Activated CD4-positive, alpha-beta memory T cell treated with anti-CD3 and anti-CD28 coated beads, Interleukin-2, amount 10 ng/mL, durations not matched to agents 7 days and 5 days (primary cell): ENCODE measurements at places on chromosomes 2 and 18.

- no peak for DNase-seq
- no peaks in the 10 kb centered on the region for H3K27me3 ChIP-seq
- H3K4me3 ChIP-seq = no peak overlapping the region
- no peaks in the 10 kb centered on the region for H3K4me1 ChIP-seq
- no peak overlapping the region for H3K27ac ChIP-seq
These were observed 31.2 kb downstream of the GULP1 start for GRCh38 chr2:188322569-188323551.

- H3K27ac ChIP-seq = no peak overlapping the region
- H3K4me3 ChIP-seq = no peak overlapping the region
- no peak for DNase-seq
- no peaks in the 10 kb centered on the region for H3K36me3 ChIP-seq
These were observed 47.1 kb downstream of the PLCL1 start for GRCh38 chr2:197851451-197851850.

DNA sequence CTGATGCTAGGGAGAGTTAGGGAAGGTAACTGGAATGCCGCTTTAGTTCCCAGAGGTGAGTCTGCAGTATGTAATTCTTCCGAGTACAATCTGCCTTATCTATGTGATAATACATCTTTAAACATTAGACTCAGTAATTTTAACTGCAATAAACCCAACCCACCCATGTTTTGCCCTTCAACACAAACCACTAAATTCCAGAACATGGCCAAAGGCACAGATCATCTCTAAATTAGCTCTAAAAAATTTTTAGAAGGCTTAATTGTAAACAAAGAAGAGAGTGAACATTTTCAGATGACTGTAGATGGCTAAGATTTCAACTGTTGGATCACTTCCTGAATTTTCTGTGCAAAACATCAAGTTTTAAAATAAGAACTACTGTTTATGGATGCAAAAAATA, 488.7 kb upstream of the ID2 start:
- no peak for DNase-seq
- H3K27ac ChIP-seq = no peak overlapping the region
- H3K36me3 ChIP-seq = no peaks in the 10 kb centered on the region

DNA sequence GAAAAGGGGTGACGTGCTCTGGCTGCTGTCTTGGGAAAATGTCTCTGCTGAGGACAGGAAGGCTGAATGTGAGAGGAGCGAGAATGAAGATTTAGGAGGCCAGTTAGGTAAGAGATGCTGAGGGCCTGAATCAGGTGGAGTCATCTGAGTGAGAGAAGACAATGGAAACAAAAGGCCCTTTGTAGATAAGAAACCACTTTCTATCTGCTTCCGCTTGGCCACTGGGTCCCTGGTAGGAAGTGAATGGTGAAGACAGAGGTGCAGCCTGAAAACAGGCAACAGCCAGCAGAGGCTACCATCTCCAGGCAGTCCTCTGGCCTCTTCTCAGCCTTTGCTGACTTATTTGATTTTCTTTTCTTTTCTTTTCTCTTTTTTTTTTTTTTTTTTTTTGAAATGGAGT, 374.0 kb upstream of the SLC14A2 start:
- H3K36me3 ChIP-seq = no peaks in the 10 kb centered on the region
- H3K4me3 ChIP-seq = no peak overlapping the region
- no peaks in the 10 kb centered on the region for H3K27me3 ChIP-seq

- no peak for DNase-seq
- H3K36me3 ChIP-seq = peaks cover 38% of the 10 kb centered on the region
- H3K4me1 ChIP-seq = peaks cover 32% of the 10 kb centered on the region
- no peak overlapping the region for H3K4me3 ChIP-seq
- no peak overlapping the region for H3K27ac ChIP-seq
These were observed 201.1 kb downstream of the PRKCE start for GRCh38 chr2:45852450-45853150.

DNA sequence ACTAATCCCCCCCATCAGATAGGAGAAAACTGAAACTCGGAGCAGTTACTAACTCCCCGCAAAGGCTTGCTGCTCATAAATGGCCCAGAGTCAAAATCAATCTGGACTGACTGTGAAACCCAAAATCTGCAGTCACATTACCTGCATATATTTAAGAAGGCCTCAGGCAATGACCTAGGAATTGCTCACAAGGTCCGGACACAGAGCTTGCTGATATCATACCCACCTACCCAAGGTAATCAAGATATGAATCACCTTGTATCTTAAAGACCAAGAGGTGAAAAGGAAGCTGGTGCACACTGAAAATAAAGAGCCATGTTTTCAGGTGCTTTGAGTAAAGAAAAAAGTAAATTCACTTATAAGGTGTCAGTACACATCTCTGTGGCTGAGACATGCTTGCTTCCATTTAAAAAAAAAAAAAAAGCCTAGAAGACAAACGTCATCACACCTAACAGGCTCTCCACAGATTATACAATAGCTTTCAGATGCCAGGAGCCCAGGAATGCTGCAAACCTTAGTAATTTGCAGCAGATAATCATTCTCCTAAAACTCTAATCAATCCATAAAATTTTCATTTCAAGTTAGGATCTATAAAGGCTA, 195.4 kb downstream of the ZEB2 start:
- peaks cover 79% of the 10 kb centered on the region for H3K4me1 ChIP-seq
- H3K4me3 ChIP-seq = peak overlapping the region; percentile 31
- H3K36me3 ChIP-seq = peaks cover 53% of the 10 kb centered on the region
- no peaks in the 10 kb centered on the region for H3K27me3 ChIP-seq
- DNase-seq = peak; percentile 18
- H3K27ac ChIP-seq = peak overlapping the region; percentile 84

- peaks cover 7% of the 10 kb centered on the region for H3K27me3 ChIP-seq
- no peak overlapping the region for H3K4me3 ChIP-seq
- H3K36me3 ChIP-seq = no peaks in the 10 kb centered on the region
- DNase-seq = no peak
- peaks cover 7% of the 10 kb centered on the region for H3K4me1 ChIP-seq
These were observed 456.6 kb upstream of the ACVR2A start for GRCh38 chr2:147388217-147388616.
